ENCODE measurements at places on chromosomes 7 and 10. TPM values are rescaled to one million over a fixed set of nuclear protein-coding genes. Genes with fewer than 3 reads are reported as not detected.

DNA sequence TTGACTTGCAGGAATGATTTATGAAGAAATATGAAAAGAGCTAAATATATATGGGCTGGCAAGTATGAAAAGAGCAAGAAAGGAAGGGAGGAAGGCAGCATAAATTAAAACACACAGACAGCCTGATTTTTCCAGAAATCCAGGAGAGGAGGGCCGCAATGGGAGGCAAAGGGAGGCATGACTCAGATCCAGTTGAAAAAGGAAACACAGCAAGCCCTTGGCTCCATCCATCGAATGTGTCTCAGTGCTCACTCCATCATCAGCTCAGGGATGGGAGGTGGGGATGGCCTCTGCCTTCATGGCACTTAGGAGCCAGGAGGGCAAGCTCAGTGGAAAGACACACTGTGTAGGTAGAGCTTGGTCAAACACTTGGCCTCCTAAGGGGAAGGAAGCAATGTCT, 75.7 kb upstream of the PDZD8 start:
- peak; percentile 34 for DNase-seq

The CAPZA2 gene
- 241 TPM for polyA plus RNA-seq

The UROS gene
- 52.3 TPM for polyA plus RNA-seq

DNA sequence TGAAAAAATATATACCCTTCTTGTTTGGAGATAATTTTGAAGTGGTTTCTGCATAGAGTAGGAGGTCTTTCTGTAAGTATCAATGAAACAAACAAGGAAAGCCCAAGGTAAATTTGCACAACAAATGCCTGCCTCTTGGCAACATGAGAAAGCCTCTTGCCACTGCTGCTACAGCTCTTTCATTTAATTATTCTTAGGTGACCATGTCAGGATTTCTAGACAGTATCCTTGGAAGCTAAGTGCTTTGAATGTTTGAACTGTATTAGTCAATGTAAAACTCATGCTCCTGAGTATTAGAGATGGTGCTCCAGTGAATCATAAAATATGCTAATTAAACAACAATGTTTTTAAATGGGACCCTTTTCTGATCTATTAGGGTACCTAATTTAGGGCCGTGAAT, 81.2 kb upstream of the ITGB1 start:
- DNase-seq: no peak

GRCh38 chr7:90689260-90689659, 93.1 kb downstream of the CDK14 start:
- no peak for DNase-seq

The ZNF117 gene
- 10.1 TPM for polyA plus RNA-seq

GRCh38 chr10:119863951-119864565, 8.6 kb downstream of the MCMBP start:
- DNase-seq: no peak

The CPA1 gene
- 4.9 TPM for polyA plus RNA-seq

The CRHR2 gene
- polyA plus RNA-seq: 3.7 TPM

The MCU gene
- 138 TPM for polyA plus RNA-seq

DNA sequence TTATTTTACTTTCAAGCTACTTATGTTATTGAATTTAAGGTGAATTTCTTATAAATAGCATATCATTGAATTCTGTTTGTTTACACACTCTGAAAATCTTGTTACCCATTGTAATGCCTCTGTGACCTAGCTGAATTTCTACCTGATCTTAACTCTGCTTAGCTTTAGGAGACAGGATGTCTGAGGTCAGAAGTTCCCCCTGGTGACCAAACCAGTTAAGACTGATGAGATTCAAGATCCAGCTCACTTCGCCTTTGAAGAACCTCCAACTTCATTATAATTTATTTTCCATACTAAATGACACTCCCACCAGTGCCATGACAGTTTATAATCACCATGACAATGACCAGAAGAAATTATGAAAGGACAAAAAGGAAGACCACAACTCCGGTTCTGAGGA, 213.4 kb upstream of the CDC14C start:
- DNase-seq: no peak

The HMX2 gene
- not detected for polyA plus RNA-seq

GRCh38 chr10:76649723-76650127, 987.9 kb downstream of the KCNMA1 start:
- peak; percentile 73 for DNase-seq

DNA sequence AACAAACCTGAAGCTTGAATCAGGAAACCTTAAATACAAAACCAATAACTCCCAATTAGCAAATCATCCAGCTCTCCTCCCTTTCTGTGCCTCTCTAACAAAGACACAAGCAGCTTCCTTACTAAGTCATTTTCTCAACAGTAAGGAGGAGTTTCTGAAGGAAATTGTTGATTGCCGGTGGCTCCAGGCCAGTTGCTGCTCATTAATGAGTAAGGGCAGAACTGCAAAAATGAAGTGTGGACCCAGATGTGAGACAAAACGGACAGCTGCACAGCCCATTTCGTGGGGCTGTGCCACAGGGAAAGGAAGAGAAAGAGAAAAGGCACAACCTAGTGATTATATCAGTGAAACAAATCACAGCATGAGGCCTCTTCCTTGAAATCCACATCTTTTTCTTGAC, 42.8 kb upstream of the RHOBTB1 start:
- DNase-seq: no peak

- DNase-seq: no peak
These were observed 62.4 kb downstream of the CTTNBP2 start for GRCh38 chr7:117810642-117811512.

DNA sequence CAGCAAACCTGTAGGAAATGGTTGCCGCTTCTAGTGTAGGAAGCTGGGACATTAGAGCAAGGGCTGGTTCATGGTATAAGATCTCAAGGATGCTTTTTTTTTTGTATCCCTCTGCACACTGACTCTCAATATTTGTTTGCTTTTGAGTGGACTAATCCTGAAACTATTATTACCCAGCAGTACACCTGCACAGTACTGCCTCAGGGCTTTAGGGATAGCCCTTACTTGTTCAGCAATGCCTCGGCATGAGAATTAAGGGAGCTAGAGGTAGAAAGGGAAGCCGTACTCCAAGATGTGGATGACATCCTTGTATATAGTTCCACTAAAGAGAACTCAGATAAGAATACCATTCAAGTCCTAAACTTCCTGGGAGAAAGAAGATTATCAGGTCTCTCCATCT, 70.5 kb downstream of the COPG2 start:
- DNase-seq: no peak

- no peak for DNase-seq
These were observed 61.1 kb downstream of the CNOT4 start for GRCh38 chr7:135448753-135449152.

- DNase-seq: no peak
These were observed 187.4 kb upstream of the AGR3 start for GRCh38 chr7:17069146-17069545.

DNA sequence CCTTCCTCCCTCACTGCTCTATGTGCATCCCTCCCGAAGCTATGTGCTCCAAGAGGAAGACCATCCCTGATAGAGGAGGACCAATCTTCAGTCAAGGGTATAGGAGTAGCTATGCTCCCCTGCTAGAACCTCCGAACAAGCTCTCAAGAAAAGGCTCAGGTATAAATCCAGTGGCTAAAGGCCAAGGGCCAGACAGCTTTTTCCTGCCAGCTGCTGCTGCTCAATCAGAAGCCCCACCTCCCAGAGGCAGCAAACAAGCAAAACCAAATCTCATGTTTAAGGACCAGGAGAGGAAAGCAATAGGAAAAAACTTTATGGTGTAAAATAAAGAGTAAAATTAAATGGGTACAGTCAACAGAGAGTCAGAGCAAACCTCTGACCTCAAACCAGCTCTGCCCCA, 187.2 kb downstream of the FGFR2 start:
- DNase-seq: no peak

- no peak for DNase-seq
These were observed 21.4 kb downstream of the LAT2 start for GRCh38 chr7:74231232-74231590.
